ENCODE measurements at places on chromosomes 11 and 22.

GRCh38 chr22:33779243-33779642 is 141.0 kb downstream of the LARGE1 start:
- no peak for DNase-seq

- peak; percentile 24 for DNase-seq
Observed at GRCh38 chr11:44538375-44539054, 26.9 kb upstream of the CD82 start.

GRCh38 chr22:27317096-27317495 is 484.5 kb downstream of the MN1 start:
- DNase-seq = no peak

DNA sequence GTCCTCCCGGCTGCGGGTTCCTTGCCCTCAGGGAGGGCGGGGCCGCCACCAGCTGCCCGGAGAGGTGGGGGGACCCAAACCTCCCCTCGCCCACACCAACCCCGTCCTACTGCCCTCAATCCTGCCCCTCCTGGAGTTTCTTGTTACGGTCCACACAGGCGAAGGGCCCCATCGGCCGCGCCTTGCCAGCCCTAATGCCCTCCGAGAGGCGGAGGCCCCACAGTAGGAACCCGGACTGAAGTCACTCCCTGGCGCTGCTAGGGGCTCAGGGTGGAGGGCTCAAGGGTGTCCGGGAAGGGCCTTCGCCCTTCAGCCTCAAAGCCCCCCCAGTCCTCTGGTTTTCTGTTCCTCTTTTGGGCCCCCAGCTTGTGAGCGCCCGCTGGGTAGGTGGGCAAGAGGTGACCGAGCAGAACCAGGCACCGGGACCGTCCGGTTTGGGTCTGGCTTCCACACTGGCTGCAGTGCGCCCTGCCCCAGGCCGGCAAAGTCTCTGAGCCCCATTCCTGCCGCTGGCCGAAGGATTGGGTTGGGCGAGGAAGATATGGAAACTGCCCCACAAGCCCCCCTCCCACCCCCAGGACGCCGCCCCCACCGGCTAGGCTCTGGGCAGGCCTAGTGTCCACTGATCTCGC is 24.5 kb downstream of the DUSP8 start:
- no peak for DNase-seq

DNA sequence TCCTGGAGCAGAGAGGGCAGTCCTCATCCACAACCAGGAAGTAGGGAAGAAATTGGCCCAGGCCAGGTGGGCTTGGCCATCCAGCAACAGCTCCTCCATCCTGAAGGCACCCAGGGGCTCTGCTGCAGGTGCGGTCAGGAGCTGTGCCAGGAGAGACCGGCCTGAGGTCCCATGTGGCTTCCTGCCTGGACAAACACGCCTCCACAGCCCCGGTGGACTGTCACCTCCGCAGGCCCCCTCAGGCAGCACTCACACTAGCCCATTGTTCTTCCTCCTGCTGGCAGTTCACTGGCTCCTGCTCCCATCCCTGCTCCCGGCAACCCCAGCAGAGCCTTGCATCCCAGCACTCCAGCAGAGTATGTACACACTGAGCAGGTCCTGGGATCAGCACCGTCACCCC is 16.0 kb upstream of the POU2AF1 start:
- DNase-seq = no peak

DNA sequence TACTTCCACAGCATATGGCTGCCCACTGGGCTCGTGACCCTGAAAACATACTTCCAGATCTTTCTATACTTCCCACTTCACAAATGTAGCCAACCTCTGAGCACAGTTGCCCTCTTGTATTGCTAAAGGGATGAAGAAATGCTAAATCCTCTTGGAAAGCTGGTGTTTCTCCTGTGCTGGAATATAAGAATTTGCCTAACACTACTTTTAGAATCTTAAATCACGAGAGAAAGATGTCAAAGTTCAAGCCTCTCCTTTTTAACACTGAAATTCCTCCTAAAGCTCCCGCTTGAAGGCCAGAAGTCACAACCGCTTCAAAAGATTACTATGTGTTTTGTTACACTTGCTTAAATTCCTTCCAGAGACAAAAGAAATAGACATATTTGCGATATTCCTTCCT is 21.9 kb downstream of the MAML2 start:
- no peak for DNase-seq

DNA sequence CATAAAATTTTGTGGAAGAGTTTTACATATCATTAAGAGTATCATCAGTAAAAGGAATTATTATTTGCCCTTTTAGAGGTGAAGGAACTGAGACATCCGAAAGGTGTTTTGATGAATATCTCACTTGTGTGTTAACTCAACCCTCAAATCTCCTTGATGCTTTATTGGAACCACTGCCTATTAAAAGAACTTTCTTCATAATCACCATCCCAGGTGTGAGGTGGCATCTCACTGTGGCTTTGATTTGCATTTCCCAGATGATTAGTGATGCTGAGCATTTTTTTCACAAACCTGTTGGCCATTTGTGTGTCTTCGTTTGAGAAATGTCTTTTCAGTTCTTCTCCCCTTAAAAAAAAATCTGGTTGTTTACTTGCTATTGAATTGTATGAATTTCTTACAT is 134.0 kb upstream of the SYN3 start:
- no peak for DNase-seq

DNA sequence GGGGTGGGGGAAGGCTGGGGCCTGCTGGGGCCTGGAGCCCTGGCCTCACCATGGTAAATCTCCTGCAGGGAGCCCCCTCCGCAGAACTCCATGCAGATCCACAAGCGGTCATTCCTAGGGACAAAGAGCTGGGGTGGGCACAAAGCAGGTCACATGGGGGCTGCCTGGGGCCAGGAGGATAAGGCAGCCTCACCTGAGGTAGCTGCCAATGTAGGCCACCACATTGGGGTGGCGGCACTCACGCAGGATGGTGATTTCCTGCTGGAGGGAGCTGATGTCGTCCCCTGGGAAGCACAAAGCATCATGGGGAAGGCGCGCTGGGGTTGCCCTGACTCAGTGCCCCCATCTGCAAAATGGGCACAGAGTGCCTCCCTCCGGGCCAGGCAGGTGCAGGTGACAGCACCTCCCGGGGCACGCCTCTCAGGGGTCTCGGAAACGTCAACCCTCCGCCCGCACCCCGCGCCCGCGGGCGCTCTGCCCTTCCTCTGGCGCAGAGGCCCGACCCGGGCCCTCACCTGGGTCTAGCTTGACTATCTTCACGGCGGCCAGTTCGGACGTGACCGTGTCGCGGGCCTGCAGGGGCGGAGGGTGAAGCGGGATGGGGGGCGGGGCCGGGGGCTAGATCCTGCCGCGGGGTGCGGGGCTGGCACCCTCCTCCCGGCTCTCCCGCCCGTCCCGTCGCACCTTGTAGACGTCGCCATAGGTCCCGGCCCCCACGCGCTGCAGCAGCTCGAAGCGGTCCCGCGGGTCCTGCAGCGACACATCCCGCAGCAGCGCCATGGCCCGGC is 450 bp downstream of the MAP4K2 start:
- no peak for DNase-seq

DNA sequence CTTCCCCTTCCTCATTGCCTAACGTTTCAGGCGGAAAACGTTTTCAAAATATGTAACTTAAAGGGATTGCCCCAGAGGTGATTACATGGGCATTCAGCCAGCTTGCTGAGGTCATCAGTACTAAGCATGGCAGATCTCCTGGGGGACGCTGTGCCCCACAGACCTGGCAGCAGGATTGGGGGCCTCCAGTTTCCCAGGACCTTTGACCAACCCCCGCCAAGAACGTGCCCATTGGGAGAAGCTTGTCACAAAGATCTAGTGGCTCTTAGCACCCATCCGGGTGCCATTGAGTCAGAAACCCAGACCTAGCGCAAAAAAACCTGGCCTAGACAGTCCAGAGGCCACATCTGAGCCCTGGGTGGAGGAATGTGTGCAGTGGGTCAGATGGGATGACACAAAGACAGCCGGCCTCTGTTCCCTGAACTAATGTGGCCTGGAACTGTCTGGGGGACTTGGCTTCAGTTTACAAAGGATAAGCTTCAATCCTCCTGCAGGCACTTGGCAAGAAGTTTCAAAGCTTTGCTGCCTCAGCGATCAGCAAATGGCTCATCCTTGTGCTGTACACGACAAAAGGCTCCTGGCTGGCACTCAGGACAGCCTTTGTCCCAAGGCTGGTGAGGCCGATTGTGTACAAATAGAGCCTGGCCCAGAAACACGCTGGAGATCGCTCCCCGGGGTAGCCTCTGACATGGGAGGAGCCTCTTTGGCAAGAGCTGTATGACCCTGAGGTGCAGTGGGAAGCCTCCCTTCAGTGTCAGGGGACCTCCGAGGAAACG is 9.5 kb downstream of the C1QTNF6 start:
- DNase-seq = no peak

DNA sequence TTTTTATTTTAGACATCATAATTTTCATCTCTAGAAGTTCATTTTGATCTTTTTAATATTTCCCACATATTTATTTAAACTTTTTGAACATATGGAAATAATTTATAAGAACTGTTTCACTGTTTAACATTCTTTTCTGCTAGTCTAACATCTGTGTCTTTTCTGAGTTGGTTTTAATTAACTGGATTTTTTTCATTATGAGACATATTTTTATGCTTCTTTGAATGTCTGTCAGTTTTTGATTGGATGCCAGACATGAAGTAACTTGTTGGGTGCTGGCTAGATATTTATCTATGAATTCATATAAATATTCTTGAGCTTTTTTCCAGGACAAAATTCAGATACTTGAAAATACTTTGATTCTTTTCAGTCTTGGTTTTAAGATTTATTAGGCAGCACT is 317.8 kb upstream of the NCAM1 start:
- no peak for DNase-seq

- no peak for DNase-seq
Observed at GRCh38 chr22:24730864-24731263, 43.7 kb downstream of the PIWIL3 start.

DNA sequence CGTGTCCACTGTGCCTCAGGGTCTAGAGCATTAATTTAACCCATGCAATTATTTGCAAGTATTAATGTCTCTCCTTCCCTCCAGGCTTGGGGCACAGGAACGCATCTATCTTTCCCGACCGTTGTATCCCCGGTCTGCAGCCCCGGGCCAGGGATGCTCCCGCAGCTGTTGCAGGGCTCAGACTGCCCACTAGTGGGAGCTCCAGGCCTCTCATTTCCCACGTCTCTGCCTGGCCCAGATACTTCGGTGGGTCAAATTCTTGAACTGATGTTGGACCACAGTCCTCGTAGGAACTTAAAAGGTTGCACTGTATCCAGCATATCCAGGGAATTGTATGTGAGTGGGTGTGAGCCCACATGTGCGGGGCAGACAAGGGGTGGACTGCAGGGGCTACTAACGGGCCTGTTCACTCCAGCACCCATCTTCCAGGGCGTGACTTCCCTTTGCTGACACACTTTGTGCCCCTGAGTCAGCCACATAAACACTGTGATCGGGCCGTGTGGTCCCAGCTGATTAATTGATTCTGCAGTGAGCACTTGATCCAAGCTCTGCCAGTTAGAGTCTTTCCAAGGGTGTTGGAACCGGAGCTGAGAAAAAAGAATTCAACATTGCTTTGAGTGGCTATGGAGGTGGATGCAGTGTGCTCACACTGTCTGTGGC is 451.3 kb downstream of the TBC1D22A start:
- DNase-seq = no peak

GRCh38 chr11:65432100-65432650 is 9.6 kb downstream of the NEAT1 start:
- no peak for DNase-seq

Measured in HS-5 (cell line).